LoVo (cell line): ENCODE measurements at places on chromosomes 1 and 21.

GRCh38 chr1:157773493-157774350, 3.2 kb downstream of the FCRL2 start:
- DNase-seq: no peak

DNA sequence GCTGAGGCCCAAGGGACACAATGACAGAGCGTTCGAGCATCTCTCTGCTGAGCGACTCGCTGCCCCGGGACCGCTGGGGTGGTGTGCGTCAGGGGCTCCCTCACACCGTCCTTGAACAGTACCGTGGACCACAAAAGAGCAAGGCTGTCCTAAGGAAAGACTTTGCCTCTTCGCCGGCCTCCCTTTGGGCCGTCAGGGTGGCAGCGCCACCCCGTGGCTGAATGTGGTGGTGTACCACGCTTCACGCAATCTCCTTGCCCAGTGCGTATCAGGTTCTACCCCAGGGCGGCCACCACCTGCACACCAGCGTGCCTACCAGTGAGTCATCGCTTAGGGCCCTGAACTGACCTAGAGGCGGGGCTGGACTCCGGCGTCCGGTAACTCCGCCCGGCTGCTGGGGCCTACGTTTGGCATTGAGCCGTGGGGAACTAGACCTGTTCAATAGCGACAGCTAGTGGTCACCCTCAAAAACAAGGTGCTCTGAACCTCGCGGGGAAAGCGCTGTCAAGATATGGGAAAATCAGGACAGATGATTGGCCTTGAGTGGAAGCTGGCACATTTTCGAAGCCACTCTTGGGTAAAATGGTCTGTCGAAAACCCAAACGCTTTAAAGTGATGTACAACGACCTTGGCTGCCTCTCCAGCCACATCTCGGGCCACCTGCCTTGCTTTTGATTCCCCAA, 8.1 kb upstream of the TRAF3IP3 start:
- peak; percentile 97 for DNase-seq

GRCh38 chr1:232111611-232112010, 485.0 kb downstream of the DISC1 start:
- DNase-seq: no peak

DNA sequence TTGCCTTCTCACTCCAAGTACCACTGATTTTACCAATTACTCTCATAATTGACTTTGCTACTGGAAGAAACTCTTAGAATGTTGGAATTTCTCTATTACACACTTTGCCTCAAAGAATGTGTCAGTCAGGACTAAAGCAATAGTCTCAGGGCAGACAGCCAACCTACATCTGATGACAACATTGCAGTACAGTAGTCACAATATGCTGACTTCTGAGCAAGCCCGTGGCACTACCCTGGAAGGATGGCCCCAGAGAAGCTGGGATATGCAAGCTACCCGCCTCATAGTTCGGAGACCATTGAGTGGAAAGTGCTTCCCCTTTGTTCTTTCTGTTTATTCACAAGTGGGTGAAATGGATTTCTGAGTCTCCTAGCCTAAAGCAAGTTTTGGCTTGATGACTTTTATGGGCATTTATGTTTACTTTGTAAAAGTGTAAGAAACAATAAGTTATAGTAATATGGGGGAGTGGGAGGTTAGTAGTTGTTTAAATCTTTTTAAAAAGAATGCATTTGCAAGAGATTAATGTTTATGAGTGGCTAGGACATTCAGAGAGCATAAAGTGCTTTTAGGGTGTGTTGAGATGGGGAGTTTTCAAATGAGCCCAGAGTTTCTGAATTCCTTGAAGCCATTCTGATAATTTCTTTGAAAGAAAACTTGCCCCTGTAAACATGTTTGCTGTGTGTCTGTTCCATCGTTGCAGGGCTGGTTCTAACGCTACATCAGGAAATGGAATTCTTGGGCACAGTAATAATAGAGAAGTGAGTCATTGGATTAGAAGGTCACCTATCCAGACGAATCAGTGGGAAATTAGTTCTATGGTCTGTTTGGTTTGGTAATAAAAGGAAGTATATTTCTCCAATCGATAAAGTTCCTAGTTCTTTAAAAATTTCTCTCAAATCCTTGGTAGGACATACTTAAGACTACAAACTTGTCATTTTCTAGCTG, 63.8 kb downstream of the LMO4 start:
- DNase-seq: peak; percentile 63

- DNase-seq: no peak
These were observed 322.9 kb upstream of the CXADR start for GRCh38 chr21:17189963-17190362.

DNA sequence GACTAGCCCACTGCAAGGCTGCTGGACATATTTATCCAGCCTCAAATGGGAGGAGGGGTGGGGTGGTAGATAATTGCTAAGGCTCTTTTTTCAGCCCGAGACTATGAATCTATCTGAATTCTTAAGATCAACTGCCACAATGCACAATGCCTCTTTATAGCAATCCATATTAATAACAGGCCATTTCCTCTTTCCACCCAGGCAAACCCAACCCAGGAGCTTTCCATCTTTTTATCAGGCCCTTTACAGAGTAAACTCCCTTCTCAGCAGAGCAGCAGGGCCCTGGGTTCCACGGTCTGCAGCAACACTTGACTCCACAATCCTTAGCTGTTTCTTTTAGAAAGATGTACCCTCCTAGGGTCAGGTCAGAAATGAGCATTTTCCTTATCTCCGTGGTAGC, 806 bp downstream of the DDOST start:
- no peak for DNase-seq

DNA sequence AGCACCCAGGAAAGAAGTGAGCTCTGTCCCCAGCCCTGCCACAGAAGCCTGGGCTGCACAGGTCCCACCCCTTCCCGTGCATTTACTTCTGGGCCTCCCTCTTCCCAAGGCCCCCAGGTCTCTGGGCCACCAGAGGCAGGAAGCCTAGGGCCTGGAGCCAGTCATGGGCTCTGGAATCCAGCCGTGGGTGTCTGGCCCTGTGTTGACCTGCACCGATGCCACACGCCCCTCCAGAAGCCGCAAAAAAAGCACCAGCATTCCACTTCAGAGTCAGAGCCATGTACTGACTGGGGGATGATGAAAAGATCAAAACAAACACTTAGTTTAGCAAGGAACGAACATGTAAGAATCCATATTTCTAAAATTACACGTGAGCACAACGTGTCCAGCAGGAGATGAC, 141.7 kb downstream of the NPHP4 start:
- no peak for DNase-seq

- DNase-seq: no peak
These were observed 470.5 kb upstream of the DAB1 start for GRCh38 chr1:57894315-57894714.

GRCh38 chr1:39926820-39927219, 25.1 kb upstream of the MYCL start:
- no peak for DNase-seq

DNA sequence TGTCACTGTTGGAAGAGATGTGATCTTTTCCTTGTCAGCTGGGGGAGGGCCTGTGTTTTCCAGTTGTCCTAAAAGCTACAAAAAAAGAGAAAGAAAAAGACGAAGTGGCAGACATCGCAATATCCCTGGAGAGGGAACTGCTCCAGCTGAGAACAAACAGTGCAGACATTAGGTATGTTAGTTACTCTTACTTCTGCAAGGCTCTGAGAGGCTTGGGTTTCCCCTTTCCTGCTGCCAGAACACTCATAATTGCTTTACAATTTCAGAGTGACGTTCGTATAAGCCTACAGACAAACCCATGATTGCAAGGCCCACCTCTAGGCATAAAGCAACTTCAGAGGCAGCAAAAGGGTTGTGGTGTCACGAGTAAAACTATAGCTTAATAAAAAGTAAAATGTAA, 31.1 kb downstream of the CD160 start:
- no peak for DNase-seq

GRCh38 chr1:53419034-53419433, 40.2 kb upstream of the DMRTB1 start:
- DNase-seq: no peak

DNA sequence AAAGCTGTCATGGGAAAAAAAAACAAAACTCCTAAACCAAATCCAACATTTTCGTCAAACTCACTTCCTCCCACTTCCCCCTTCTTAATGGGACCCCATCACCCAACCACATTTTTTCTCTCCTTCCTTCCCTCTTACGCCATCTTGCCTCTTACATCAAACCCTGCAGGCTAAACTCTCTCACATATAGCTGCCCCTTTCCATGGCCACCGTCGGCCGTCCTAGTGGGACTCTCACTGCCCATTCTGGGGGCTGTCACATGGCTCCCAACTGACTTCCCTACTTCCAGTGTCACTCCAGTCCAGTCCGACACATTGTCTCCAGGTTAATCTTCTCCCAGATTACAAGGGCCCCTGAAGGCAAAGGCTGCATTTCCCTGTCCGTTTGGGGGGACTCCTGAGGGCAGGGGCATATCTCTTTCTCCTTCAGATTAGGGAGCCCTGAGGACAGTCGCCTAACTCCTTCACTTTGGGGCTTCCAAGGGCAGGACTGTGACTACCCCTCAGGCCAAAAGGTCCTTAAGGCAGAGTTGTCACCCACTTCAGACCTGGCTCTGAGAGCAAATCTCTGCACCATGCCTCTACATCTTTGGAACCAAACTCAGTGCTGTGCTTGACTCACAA, 658 bp downstream of the UBXN11 start:
- DNase-seq: no peak

DNA sequence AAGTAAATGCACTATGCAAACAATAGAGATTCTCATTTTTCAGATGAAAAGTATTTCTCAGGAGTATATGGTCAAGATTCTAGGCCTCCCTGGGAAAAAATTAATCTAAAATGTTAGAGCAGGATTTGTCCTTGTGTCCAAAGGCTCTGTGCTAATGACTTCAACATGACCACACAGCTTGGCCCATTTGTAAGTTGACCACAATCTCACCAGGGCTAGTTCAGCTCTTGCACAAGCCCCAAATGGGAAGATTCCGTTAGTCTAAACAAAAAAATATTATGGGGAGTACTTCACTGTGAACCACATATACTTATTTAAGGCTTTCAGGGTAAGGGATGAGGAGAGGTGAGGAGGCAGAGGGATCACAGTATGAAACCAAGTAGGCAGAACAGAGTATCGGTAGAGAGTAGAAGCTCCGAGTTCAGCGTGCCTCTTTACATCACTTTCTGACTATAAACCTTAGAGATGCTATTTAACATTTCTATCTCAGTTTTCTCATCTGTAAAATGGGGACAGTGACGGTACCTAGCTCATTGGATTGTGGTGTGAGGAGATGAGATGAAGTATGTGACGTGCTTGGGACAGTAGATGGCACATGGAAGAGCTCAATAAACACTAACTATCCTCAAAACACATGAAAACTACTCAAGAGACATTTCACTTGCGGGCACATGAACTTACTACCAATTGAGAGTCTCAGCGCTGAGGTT, 37.8 kb upstream of the CTTNBP2NL start:
- no peak for DNase-seq

- DNase-seq: peak; percentile 2
These were observed 88.6 kb upstream of the LYPLAL1 start for GRCh38 chr1:219085082-219085481.

DNA sequence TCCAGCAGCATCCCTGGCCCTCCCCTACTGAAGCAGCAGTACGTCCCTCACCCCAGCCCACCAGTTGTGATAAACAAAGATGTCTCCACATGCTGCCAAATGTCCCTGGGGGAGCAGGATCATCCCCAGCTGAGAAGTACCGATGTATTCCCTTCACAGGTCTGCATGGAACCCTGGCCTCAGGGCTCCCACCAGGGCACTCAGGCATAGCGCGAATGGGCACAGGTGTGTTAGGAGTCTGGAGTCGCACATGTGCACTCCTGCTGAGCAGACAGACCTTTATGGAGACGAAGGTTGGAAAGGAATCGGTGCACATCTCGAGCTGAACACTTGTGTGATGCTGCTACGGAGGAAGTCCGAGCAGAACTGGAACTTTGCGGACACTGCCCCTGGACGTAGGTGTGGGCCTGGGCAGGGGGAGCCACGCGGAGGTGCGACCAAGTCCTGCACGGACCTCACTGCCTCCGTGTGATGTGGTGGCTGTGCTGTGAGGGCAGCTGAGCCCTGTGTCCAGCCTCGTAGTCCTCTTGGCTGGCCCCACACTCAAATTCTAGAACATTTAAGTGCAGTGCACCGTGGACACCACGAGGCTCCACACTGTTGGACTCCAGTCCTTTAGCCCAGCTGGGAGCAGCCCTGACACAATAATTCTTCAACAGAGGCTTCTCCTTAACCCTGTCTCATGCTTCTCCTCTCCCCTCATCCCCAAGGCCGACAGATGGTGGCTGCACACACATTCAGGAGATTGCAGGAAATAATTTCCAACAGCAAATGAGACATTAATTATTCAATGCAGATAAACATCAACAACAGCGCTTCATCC, 43.4 kb downstream of the RSPH1 start:
- no peak for DNase-seq

DNA sequence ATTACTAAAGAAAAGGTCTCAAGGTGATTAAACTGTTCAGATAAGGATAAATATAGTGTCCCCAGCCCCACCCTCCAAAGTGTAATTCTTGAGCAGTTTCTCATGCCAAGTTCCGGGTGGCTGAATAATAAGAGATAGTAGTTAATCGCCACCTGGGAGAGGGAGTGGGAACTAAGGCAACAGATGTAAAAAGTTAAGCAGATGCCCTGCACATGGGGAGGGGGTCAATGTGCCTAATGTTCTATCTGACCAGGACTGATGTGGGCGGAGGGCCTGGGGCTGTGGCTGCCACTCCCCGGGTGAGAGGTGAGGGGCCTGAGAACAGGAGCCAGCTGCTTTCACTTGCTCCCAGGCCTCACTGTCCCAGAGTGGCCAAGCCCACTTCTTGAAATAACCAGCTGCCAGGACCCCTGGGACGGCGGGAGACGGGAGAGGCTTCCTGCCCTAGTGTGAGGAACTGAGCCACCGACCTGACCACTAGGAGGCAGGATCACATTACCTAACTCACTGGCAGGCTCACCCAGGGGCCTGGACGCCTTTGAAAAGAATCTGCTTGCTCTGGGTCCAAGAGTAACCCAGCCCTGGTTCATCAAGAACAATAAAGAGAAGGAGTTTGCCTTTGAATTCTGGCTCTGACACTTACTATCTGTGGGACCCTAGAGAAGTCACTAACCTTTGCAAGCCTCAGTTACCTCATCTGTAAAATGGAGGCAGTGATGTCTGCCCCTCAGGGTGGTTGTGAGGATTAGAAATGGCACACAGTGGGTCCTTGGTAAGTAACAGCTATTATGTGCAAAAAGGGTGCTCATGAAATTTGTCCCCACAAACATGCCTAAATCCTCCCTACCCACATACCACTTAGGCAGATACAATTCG, 179.2 kb downstream of the ATG4C start:
- DNase-seq: peak; percentile 14

DNA sequence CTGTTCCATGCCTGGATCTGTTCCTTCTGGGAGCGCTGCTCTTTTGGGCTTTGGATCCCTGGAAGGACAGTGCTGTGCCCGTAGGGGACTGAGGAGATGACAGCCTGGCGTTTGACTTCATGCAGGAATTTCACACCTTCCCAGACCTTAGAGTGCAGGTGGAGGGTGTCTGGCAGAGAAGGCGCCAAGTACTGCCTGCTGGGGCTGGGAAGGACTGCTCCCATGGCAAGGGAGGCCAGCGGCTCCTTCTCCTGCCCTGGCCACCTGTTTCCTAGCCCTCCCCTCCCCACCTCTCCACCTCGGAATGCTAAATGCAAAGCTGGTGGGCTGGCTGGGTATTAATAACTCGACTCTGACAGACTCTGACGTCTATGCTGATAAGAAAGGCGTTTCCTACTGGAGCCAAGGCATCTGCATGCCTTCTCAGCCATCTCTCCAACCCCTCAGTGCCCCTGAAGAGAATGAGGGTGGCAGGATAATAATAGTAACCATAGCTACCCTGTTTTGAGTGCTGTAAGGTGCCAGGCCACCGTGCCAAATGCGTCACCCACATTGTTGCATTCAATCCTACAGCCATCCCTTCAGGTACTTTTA, 17.5 kb upstream of the PDIK1L start:
- DNase-seq: no peak
